ENCODE measurements at places on chromosomes 5 and 9.

DNA sequence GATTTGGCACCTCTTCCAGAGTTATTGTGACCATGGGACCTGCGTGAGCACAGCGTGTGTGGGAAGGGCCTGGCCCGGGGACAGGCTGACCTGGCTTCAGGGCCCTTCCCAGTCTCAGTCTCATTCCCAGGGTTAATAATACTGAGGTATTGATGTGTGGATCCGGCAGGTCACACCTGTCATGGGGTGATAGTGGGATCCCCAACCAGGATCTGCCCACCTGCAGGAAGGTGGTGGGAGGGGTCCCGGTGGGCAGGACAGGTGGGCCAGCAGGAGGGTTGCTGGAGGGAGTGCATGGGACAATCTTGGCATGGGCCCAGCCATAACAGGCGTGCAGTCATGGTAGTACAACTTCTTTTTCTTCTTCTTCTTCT lies 55.4 kb downstream of the COL15A1 start:
- no peak for DNase-seq

- DNase-seq = no peak
Observed at GRCh38 chr9:71937070-71937625, 25.7 kb downstream of the C9orf85 start.

DNA sequence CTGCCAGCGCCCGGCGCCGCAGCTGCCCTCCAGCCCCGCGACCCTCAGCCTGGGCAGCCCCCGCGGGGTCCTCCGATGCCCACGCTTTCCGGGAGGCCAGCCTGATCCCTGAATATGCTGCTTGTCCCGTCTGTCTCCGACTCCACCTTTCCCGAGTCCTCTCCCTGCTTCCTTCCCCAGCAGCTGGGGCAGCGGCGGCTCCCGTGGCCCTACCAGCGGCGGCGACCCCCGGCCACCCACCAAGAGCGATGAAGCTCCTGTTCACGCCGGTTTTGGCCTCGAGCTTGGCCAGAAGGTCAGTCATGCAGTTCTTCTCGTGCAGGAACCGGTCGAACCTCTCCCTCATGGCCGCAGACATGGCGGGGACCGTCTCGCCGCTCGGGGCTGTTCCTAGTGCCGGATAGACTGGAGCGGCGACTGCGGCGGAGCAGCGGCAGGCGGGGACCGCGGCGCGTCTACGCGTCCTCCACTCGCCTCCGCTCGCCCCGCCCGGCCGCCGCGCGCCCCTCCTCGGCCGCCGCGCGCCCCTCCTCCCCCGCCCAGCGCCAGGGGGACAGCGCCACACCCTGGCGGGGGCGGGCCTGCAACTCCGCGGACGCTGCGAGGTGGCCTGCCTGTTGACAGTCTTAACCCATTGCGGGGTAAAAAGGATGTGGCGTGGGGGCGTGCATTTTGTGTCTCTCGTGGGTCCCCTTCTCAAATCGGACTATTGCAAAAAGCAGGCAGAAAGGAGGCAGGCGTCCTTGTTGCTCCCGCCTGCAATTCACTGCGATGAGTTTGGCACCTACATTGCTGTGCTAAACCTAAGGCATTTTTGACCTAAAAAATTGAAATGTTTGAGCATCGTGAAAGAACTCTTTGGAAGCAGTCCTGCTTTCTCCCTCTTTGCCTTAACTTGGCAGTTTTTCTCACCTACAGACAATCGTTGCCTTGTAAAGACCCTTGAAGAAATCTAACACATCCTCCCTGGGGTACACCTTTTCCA lies at the start of gene REEP5:
REEP5 (minus strand) TSS at position 395 of the 985 bp plus-strand sequence; CDS start at position 358, 37 bp downstream.
- DNase-seq = no peak

DNA sequence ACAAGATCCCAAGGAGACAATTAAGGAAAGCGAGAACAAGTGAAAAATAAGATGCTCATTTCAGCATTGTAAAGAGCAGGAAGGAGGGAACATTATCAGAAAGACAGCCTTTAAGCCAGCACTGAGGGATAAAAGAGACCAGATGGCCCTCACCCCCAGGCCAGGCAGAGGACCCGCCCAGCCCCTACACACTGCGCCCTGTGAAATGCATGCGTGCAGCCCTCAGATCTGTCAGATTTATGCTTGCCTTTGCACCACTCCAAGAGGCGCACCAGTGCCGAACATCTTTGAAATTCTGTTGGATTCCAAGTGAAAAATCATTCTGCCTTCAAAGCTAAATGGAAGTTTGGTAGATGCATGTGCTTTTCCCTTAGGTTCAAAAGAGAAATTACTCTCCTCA lies 378.0 kb downstream of the MLLT3 start:
- DNase-seq = no peak

DNA sequence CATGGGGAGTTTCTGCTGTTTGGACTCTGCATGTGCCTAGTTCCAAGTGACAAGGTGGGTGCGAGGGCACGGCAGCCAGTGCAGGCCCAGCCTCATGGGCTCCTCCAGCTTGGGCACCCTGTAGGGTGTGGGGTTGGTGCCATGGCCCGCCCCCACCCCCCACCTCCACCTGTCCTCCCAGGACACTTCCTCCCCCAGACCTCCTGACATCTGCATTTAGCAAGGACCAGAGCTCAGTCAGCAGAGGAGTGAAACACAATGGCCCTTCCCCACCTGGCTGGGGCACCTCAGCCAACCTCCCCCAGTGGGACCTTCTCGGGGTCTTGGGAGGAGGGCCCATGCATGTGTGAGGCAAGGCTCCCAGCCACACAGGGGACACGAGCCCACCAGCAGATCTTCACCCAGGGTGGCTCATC lies 1.9 kb upstream of the NKD2 start:
- no peak for DNase-seq

DNA sequence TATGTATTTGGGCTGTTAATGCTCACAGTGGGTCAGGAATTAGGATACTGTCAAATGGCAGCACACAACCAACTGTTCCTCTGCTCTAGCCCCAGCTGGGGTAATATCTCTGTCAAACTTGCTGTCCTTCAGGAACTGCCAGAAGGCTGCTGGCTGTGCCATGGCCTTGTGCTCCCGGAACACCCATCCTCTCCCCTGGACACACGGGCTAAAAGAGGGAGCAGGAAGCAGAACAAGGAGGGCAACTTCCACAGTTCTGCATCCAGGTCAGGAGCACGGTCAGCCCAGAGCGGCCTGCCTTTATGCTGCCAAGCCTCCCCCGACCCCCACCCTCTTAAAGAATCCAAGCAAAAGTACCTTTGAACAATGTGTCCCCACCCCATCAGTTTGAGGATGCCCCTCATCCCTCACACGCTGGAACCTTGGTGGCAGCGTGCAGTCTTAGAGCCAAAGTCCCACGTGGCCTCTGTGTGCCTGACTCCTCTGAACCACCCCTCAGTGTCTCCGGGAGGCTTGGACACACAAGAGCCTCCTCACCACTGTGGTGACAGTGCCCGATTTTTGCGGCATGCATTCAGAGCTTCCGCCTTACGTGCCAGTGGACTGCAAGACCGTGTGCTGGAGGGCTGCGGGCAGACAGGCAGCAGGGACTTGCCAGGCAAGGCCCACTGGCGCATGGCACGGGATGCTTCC lies 60.8 kb downstream of the PSMB7 start:
- no peak for DNase-seq

DNA sequence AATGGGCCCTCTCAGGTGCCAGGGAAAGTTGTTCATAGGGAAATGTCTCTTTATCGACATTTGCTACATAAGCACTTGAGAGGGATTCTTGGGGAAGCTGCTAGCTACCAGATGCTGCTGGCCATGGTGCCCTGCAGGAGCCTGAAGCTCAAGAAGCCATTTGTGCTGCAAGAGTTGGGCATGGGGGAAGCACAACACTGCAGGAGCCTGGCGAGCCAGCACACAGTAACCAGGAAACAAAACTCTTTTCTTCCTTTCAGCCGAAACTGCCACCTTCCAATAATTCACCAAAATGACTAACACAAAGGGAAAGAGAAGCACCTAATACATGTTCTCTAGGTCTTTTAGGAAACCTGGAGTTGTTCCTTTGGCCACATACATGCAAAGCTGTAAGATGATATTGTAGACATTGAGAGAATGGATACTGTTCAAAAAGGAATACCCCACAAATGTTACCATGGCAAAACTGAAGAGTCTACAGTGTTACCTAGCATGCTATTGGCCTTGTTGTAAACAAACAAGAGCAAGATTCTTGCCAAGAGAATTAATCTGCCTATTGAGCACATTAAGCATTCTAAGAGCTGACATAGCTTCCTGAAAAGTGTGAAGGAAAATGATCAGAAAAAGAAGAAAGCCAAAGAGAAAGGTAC lies 26.1 kb upstream of the LARP1 start:
- DNase-seq = no peak
